ENCODE measurements at places on chromosomes 13 and 19. TPM values are rescaled to one million over a fixed set of nuclear protein-coding genes. Genes with fewer than 3 reads are reported as not detected.

N4BP2L1 gene
- total RNA-seq = 23.4 TPM

KLF2 gene
- total RNA-seq = 8.8 TPM

SERP2 gene
- 27.2 TPM for total RNA-seq

DPP9 gene
- 9.6 TPM for total RNA-seq

MYO1F gene
- total RNA-seq = 12.9 TPM

Data from spinal cord (tissue), 10 donors.